HCT116 (cell line): ENCODE measurements at places on chromosomes 6 and 20.
A peak's percentile ranks its signal among the peaks of the same experiment; 100 is the strongest.

- DNase-seq = peak; percentile 10
Measured at GRCh38 chr6:43951063-43951755, 176.0 kb downstream of the MRPL14 start.

DNA sequence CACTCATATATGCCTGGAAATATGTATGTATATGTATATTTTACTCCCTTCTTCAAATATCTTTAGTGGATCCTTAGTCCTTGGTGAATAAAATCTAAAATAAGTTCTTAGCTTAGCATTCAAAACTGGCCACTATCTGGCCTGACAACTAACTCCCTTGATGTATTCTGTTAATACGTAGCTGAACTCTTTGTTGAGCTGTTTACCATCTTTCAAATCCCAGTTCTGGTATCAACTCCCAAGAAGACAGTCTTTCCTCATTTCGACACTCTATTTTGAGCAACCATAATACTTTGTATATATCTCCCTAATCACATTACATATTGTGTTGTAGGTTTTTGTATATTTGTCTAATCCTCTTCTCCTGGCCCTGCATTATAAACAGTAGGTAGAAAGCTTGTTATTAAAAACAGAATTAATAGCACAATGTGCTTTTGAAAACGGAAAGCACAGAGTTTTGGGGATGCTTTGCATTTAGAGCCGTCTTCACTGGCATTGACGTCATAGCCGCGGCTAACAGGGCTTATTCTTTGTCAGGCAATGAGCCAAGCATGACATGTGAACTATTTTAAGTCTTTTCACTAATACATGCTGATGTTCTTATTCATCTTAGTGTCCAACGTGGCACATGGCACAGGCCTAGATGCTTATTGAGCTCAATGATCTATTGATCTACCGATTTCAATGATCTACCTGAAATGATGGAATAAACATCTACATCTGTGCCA is 47.2 kb upstream of the CCN2 start:
- DNase-seq = no peak

DNA sequence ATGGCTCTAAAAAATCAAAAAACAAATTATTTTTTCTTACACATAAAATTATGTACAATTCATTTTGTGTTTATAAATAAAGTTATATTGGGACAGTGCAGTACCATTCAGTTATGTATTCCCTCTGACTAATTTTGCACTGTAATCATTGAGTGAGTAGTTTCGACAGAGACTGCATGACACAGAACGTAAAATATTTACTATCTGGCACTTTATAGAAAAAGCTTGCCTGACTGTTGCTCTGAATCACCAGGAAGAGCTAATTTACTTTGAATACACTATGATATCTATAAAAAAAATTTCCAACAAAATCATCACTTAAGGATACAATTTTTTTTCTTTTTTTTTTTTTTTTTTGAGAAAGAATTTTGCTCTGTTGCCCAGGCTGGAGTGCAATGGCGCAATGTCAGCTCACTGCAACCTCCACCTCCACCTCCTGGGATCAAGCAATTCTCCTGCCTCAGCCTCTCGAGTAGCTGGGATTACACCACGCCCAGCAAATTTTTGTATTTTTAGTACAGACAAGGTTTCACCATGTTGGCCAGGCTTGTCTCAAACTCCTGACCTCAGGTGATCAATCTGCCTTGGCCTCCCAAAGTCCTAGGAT is 11.0 kb upstream of the KHDC1L start:
- DNase-seq = no peak

DNA sequence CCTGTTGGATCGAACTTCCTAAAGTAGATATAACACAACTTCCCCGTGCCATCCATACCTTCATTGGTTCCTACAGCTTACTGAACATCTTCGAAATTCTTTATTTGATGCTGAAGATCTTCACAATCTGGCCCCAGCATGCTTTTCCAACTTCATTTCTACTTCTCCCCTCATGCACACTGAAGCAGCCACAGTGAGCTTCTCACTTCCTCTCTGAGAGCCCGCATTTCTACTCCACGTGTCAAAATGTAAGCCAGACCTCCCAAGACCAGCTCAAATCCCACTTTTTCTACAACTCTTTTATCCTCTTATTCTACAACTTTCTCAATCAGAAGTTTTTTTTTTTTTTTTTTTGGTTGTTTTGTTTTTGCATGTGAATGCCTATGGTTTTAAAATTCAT is 254.7 kb downstream of the GMPR start:
- DNase-seq = no peak

- DNase-seq = no peak
Measured at GRCh38 chr6:80449726-80450125, 343.3 kb downstream of the BCKDHB start.

GRCh38 chr20:21518292-21518991 is 4.6 kb upstream of the NKX2-2 start:
- DNase-seq = no peak

DNA sequence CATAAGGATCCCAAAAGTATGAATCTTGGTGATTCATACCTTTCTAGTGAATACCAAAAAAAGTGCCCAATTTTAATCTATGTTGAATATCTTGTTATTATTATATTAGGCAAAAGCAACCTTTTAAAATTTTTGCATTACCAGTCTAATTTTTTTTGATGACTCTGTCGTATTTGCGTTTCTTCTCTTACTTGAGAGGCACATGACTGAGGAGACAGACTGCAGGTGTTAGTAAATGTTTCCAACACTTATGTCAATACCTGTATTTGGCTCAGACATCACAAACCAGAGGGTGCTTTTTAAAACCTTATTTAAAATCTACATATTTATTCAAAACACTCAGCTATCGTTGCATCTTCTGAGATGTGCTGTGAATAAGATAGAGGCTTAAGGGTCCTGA is 27.1 kb downstream of the ID4 start:
- no peak for DNase-seq

DNA sequence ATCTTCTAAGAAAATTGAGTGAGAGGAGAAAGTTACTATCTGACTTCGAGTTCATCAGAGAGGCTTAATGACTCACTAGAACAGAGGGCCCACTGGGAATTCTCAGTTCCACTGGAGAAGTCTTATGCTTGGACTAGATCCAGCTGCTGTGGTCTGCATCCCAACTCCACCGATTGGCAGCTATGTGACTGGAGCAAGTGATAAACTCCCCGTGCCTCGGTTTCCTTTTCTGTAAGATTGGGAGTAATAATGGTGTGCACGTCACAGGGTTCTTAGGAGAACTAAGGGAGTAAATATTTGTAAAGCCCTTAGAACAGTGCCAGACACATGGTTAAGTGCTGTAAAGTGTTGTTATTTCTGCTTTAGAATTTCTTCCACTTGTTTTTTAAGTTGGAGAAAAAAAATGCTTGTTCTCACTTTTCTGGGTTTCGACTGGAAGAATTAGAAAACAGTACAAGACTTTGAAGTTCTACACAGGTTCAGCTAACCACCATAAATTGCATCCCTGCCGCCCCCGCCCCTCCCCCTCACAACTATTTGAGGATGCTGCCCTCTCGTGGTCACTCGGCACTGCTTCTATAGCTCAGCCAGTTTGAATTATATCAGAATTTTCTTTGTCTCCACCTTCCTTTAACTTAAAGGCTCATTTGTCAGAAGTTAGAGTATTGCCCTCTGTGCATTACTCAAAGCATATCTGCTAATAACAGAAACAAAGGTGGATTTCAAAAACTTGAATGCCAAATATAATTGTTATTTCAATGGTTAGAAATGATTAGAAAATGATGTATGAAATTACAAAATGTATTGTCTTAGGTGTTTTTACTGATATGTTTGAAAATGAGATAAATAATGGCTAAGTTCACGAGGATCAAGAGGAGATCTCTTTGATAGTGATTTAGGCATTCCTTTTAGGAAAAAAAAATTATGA is 95.0 kb upstream of the IFNGR1 start:
- DNase-seq = peak; percentile 46

GRCh38 chr6:132511210-132511830 is 1.6 kb downstream of the STX7 start:
- DNase-seq = no peak

DNA sequence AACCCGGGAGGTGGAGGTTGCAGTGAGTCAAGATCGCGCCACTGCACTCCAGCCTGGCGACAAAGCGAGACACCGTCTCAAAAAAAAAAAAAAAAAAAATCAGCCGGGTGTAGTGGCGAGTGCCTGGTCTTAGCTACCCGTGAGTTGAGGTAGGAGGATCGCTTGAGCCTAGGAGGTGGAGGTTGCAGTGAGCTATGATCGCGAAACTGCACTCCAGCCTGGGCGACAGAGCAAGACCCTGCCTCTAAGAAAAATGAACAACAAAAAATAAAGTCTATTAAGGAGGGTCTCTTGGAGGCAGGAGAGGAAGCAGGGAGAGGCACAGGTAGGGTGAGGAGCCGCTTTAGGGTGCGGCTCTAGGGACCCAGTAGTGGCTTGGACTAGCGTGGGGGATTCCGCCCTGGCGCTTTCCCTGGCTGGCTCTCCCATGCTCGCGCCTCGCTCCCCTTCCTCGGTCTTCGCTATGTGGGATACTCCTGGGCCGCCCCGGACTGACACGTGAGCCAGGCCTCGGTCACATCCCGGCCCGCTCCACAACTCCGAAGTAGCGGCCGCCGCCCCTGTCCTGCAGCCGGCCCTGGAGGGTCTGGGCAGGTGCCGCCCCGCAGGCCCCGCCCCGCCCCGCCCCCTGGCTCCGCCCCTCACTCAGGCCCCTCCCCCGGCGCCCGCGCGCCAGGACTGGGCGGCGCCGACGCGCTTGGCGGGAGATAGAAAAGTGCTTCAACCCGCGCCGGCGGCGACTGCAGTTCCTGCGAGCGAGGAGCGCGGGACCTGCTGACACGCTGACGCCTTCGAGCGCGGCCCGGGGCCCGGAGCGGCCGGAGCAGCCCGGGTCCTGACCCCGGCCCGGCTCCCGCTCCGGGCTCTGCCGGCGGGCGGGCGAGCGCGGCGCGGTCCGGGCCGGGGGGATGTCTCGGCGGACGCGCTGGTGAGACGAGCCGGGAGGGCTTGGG is at the start of gene MYBL2:
MYBL2 (plus strand) TSS at position 739 of the 953 bp plus-strand sequence; CDS start at position 909, 170 bp downstream.
- peak; percentile 18 for DNase-seq

- peak; percentile 8 for DNase-seq
Measured at GRCh38 chr6:153563001-153563400, 431.9 kb upstream of the RGS17 start.

- no peak for DNase-seq
Measured at GRCh38 chr6:124064317-124065113, 260.9 kb downstream of the NKAIN2 start.

DNA sequence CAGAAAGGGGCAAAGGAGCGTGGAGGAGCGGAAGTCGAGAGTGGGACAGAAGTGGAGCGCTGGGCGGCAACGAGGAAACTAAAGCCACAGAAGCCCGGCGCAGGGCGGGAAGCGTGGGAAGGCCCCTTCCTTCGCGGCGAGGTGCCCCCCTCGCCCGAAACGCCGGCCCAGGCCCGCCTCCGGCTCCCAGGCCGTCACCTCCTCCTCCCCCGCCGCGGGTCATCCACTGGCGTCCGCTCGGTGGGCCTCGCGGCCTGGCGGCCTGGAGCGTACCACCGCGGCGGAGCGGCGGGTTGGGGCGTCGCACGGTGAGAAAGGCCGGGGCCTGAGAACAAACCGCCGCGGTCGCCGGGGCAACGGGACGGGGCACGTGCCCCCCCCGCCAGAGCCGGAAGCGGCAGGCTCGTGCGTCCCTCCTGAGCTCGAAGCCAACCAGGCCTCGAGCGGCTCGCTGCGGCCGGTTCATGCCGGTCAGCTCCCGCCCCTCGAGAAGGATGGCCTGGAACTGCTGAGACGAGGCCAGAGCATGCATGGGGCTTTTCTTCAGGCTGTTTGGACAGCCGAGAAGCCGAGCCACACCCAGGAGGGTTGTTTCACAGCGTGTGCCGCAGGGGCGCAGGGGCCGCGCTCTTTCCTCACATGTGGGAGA is at the start of gene TCP11:
TCP11 (minus strand) TSS at position 333 of the 649 bp plus-strand sequence. CDS start 469 bp downstream, outside the sequence.
- DNase-seq = no peak

DNA sequence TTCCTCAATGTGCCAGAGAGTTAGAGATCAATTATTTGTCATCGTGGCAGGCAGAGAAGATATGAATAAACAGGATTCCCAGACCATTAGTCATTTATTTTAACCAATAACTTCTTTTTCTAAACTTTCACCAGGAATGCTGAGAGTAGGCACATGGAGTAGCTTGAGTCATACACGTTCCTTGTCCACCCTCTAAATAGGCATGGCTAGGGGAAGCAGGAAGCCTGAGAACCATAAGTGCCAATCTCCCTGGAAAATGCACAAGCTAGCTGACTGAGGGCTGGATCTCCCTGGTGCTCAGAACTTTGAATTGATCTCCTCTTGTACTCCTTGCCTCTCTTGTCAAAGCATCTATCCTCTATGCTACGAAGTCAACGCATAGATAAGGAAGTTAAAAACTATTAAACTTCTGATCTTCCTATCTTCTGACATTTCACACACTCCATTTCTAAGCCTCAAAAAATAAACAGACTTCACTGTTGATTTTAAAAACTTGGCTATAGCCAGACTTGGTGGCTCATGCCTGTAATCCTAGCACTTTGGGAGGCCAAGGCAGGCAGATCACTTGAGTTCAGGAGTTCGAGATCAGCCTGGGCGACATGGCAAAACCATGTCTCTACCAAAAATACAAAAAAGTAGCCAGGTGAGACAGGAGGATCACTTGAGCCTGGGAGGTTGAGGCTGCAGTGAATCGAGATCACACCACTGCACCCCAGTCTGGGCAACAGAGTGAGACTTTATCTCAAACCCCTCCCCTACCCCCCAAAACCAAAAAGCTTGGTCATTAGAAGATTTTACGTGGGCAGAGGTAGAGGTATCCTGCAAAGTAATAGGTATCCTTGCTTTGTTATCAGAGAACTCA is 11.8 kb downstream of the ADTRP start:
- peak; percentile 78 for DNase-seq

DNA sequence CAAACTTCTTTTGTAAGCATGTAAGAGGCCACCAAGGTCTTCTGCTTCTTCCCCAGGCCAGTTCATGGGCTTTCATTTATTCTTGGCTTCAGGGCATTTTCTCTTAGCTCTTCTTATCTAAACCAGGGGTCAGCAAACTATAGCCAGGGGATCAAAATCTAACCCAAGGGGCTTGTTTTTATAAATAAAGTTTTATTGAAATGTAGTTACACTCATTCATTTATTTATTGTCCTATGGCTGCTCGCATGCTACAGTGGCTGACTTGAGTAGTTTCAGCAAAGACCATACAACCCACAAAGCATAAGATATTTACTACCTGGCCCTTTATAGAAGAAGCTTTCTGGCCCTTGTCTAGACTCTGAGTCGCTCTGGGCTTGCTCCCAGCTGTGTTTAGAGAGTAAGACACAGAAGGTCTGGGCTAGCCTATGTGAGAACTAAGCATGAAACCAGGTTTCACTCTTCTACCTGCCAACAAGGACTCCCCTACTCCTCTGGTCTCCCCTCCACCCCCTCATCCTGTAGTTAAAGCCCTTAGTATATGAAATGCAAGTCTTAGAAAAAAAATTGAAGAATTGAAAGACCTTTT is 43.2 kb downstream of the KHDC1L start:
- no peak for DNase-seq

GRCh38 chr20:63945031-63945658 is 11.1 kb downstream of the UCKL1 start:
- no peak for DNase-seq

GRCh38 chr6:166989427-166990032 is 9.7 kb upstream of the CEP43 start:
- DNase-seq = no peak

GRCh38 chr6:137226697-137227096 is 7.5 kb upstream of the IFNGR1 start:
- DNase-seq = no peak
